Stimulated activated CD4-positive, alpha-beta T cell treated with anti-CD3 and anti-CD28 coated beads, TNF-alpha, amount 100 ng/mL, for 48 hours (primary cell): ENCODE measurements at places on chromosomes 5 and 9.

DNA sequence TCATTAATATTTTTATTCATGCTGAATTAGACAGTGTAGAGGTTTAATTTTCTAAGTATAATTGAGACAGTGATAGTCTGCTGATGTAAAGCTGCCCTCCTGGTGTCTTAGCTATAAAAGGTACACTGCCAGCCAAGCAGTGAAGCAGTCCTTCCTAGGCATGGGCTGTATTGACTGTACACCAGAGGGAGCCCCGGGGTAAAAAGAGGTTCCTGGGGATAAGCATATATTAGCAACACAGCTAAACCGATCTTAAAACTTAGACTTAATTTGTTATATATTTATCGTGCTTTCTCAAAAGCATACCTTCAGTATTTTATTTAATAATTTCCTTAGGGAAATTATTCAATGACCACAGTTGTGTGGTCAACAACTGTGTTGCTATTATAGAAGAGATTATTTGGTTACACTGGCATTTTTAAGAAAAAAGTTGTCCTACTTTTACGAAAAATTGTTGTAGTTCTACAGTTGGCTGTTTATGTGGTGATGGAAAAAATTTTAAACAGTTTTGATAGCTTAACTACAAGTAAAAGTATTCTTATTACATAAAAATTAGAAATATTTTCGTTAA, 68.8 kb downstream of the ELL2 start:
- DNase-seq = no peak

DNA sequence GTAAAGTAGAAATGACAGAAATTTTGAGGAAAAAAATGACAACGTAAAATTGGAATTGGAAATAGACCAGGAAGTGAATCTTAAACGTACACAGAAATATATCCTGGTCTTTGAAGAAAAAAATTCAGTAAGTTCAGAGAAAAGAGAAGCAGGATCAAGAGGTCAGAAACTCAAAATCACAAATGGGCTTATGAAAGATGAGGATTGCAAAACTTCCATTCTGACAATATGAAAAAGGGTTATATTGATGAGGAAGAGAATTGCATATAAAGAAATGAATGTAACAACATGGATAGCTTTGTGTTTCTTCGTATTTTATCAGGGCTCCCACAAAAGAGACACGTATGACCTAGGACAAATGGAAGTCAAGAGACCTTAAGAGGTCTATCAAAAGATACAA, 58.1 kb downstream of the OXCT1 start:
- DNase-seq = no peak

DNA sequence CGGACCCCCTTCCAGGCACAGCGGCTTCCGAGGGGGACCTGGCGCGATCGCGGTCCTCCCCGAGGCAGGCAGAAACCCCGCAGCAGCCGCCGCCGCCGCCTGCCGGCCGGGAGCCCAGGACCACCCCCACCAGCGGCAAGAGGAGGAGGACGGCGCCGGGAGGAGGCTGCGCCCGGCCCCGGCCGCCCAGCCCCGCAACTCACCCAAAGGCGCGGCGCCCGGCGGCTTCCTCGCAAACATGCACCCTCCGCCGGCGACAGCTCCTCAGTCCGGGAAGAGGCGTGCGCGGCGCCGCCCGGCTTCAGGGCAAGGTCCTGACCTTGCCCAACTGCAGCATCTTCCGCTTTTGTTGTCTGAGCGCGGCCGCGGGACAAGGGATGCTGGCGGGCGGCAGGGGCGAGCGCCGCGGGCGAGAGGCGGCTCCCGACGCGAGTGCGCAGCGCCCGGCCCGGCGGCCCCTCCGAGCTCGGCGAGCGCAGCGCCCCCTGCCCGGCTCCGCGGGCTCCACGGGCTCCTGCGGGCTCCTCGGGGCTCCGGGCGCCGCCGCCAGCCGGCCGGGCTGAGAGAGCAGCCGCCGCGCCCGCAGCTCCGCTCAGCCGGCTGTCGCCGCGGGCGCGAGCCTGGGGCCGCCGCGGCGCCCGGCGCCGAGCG, 507 bp downstream of the CTNND2 start:
- DNase-seq = no peak

- no peak for DNase-seq
Measured at GRCh38 chr5:139414581-139415130, 10.8 kb upstream of the SPATA24 start.

DNA sequence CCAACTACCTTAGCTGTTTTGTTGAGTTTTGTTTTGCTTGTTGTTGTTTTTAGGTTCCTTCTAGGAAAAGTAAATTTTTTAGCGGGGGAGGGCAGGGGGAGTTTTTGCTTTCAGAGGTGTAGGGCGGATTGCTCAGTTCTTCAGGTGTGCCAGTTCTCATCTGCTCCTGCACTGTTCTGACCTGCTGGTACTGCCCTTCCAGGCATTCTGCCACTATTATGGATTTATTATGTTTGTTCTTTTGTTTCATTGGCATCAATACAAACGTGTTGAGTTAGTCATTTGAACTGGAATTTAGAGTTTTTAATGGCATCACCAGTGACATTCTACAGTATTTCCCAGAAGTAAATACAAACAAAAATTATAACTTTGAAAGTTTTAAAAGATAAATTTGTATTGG, 26.0 kb downstream of the ERCC6L2 start:
- no peak for DNase-seq
